Left ventricle myocardium inferior (tissue), 1 donor: ENCODE measurements at places on chromosomes 6 and 20. TPM values are rescaled to one million over a fixed set of nuclear protein-coding genes. Genes with fewer than 3 reads are reported as not detected.
A peak's percentile ranks its signal among the peaks of the same experiment; 100 is the strongest.

- no peaks in the 10 kb centered on the region for H3K4me1 ChIP-seq
- no peaks in the 10 kb centered on the region for H3K27me3 ChIP-seq
- DNase-seq = no peak
- peaks cover 25% of the 10 kb centered on the region for H3K36me3 ChIP-seq
Observed at GRCh38 chr6:26375270-26375669, 7.6 kb upstream of the BTN2A2 start.

The KIAA1755 gene
- 7.1 TPM for total RNA-seq

DNA sequence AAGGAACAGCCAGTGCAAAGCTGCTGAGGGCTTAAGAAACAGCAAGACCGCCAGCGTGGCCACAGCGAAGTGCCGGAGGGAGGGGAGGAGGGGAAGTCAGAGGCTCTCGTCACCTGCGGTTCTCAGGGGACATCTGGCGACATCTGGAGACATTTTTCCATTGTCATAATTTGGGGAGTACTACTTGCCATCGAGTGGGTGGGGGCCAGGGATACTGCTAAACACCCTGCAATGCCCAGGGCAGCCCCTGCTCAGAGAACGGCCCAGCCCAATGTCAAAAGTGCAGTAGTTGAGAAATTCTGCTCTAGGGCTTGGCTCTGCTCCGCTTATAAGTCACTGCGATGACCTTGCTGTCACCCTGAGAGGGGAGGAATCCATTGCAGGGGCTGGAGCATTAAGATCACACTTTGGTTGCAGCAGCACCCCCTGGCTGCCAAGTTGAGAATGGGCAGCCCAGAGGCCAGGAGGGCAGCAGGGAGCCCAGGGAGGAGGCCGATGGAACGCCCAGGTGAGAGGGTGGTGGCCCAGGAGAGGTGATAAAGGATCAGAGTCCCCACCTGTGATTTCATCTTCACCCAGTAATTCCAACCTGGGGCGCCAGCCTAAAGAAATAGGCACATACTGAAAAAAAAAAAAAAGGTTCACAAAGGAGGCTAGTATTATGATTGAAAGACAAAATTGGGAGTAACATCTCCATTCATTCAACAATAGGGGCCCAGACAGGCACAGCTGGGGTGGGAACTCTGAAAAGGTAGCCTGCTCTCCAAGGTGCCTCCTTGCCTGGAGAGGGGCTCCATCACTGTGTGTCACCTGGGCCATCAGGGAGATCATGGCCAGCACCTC lies 218.2 kb downstream of the BMP7 start:
- peaks cover 48% of the 10 kb centered on the region for H3K27me3 ChIP-seq
- H3K27ac ChIP-seq = no peak overlapping the region
- H3K4me1 ChIP-seq = no peaks in the 10 kb centered on the region
- H3K36me3 ChIP-seq = no peaks in the 10 kb centered on the region

The ARMC2 gene
- total RNA-seq = 14.0 TPM

The CUTA gene
- total RNA-seq = 107 TPM

- no peaks in the 10 kb centered on the region for H3K36me3 ChIP-seq
- no peak overlapping the region for H3K4me3 ChIP-seq
- H3K27me3 ChIP-seq = peaks cover 81% of the 10 kb centered on the region
- H3K4me1 ChIP-seq = no peaks in the 10 kb centered on the region
Observed at GRCh38 chr20:24767623-24768100, 181.4 kb upstream of the CST7 start.

DNA sequence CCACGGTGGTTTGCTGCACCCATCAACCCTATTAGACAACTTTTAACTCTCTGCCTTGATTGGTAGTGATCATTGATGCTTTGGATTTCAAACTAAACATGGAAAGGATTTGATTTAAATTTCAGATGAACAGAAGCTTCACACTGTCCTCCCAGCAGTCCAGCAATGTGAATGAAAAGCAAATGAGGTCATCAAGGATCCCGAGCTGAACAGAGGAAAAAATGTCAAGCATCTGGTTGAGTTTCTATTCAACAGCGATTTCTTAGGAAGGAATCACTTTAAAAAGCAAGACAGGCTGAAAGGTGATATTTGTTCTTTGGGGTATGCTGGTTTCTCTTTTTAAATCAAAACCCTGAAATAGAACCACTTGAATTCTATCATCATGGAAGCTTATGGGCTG lies 10.6 kb upstream of the SAMD3 start:
- no peak overlapping the region for H3K27ac ChIP-seq
- no peak overlapping the region for H3K4me3 ChIP-seq
- no peaks in the 10 kb centered on the region for H3K4me1 ChIP-seq
- H3K36me3 ChIP-seq = no peaks in the 10 kb centered on the region
- H3K27me3 ChIP-seq = no peaks in the 10 kb centered on the region

The PGC gene
- not detected for total RNA-seq

DNA sequence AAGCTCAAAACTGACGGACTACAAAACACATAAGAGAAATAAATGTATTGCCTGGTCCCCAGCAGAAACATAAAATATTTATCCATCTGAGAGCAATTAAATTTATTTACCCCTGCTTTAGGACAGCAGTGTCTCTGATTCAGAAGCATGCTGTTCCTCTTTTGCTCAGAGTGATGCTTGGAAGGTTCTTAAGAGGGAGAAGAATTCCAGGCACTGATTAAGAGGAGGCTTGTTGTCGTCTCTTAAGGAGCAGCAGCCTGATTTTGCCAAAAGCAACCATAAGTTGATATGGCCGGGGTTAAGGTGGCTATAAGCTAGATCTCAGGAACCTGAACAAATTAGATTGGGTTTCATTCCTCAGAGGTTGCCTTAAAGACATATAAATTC lies 25.8 kb downstream of the CAP2 start:
- H3K27me3 ChIP-seq = no peaks in the 10 kb centered on the region
- no peaks in the 10 kb centered on the region for H3K36me3 ChIP-seq
- peak overlapping the region; percentile 78 for H3K27ac ChIP-seq
- DNase-seq = no peak
- peak overlapping the region; percentile 18 for H3K4me3 ChIP-seq

DNA sequence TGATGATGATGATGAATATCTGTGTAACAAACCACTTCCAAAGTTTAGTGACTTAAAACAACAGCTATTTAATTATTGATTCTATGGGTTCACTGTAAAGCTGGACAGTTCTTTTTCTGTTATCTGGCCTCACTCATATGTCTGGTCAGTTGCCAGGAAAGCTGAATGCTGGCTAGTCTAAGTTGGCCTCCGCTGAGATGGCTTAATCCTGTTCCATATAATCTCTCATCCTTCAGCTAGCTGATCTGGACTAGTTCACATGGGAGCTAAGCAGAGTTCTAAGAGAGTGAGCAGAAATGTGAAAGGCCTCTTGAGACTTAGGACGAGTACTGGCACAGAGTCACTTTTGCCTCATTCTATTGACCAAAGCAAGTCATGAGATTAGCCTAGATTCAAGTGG lies 334.7 kb upstream of the FLRT3 start:
- H3K27ac ChIP-seq = no peak overlapping the region
- H3K4me1 ChIP-seq = no peaks in the 10 kb centered on the region
- DNase-seq = no peak
- no peaks in the 10 kb centered on the region for H3K27me3 ChIP-seq
- no peak overlapping the region for H3K4me3 ChIP-seq
- no peaks in the 10 kb centered on the region for H3K36me3 ChIP-seq

The GPLD1 gene
- total RNA-seq = 0.71 TPM

DNA sequence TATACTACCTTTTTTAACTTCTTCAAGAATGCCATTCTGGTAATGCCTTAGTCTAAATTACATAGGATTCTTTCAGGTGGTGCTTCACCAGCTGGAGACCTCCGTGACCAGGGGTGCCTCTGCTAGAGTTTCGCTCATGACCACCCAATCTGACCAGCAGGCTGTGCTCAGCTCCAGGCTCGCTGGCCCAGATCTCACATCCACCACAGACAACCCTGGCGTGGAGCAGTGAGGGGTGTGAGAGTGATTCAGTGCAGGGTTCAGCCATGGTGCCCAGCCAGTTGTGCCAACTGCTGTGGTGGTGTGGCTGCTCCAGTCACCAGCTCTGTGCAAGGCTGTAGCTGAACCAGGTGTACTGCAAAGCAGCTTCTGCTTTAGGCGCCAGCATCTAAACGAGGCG lies 198.6 kb downstream of the MMUT start:
- no peak overlapping the region for H3K4me3 ChIP-seq
- no peak overlapping the region for H3K27ac ChIP-seq
- DNase-seq = no peak
- no peaks in the 10 kb centered on the region for H3K4me1 ChIP-seq

The MUC22 gene
- total RNA-seq = 0.08 TPM

- H3K27ac ChIP-seq = no peak overlapping the region
- H3K27me3 ChIP-seq = no peaks in the 10 kb centered on the region
- no peak overlapping the region for H3K4me3 ChIP-seq
- H3K4me1 ChIP-seq = no peaks in the 10 kb centered on the region
Observed at GRCh38 chr6:84876723-84877514, 112.5 kb upstream of the TBX18 start.

The XKR7 gene
- not detected for total RNA-seq

- no peak for DNase-seq
- H3K27me3 ChIP-seq = peaks cover 79% of the 10 kb centered on the region
Observed at GRCh38 chr6:34005901-34006531, 139.9 kb downstream of the GRM4 start.

GRCh38 chr6:10837009-10837621 lies 1.2 kb downstream of the MAK start:
- peaks cover 21% of the 10 kb centered on the region for H3K4me1 ChIP-seq
- peak overlapping the region; percentile 34 for H3K27ac ChIP-seq
- peak overlapping the region; percentile 76 for H3K4me3 ChIP-seq
- H3K27me3 ChIP-seq = no peaks in the 10 kb centered on the region

GRCh38 chr6:157282284-157282683 lies 41.0 kb downstream of the TMEM242 start:
- H3K4me1 ChIP-seq = peaks cover 6% of the 10 kb centered on the region
- no peak overlapping the region for H3K4me3 ChIP-seq
- DNase-seq = no peak
- no peaks in the 10 kb centered on the region for H3K27me3 ChIP-seq

The KCNB1 gene
- 0.77 TPM for total RNA-seq

DNA sequence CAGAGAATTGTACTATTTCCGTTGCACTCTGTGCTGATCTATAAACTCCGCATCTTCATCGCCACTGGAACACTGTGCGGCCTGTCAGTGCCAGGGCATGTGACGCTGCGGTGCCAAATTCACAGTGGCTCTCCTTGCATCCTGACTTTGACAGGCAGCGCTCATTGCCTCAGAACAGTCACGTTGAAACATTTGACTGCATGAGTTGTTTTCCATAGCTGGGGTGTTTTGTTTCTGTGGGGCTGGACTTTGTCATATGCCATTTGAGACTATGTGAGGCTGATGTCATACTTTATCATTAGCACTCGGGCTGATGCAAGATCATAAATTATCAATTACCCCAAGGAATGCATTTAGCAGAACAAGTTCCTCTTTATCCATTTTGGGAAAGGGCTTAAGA lies 32.7 kb downstream of the CFAP61 start:
- H3K27me3 ChIP-seq = peaks cover 7% of the 10 kb centered on the region
- DNase-seq = peak; percentile 77
- H3K27ac ChIP-seq = peak overlapping the region; percentile 93
- peak overlapping the region; percentile 56 for H3K4me3 ChIP-seq

GRCh38 chr6:139925894-139926641 lies 551.6 kb upstream of the CITED2 start:
- H3K4me1 ChIP-seq = peaks cover 7% of the 10 kb centered on the region
- peak overlapping the region; percentile 27 for H3K27ac ChIP-seq
- H3K27me3 ChIP-seq = no peaks in the 10 kb centered on the region

DNA sequence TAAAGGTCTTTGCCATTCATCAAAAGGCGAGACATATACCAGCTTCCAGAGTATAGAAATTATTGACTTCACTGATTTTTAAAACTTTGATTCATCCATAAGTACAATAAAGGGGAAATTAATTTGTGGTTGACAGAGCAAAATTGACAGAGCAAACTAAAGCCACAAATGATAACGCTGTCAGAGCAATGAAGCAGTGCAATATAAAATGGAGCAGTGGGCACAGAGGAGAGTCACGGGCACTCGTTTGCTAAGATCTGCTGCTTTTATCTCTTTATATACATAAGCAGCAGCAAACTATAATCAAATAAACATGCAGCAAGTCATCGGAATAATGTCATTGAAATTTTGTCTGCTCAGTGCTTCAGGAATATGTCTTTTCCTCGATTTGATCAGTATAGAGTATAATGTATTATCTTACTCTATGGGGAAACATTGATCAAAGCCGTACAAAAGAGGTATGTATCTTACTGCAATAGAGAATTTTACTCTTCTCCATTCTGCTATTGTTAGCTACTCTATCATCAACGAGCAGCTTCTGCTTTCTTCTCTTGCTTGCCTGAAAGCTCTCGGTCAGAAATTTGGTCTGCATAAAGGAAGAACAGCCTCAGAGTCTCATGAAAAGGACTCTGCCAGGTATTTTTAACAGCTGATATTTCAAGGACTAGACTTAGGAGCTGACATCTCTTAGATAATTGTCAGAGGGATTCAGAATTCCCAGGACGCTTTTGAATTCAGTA lies 546.0 kb upstream of the ARID1B start:
- H3K36me3 ChIP-seq = no peaks in the 10 kb centered on the region
- no peak overlapping the region for H3K27ac ChIP-seq
- H3K4me1 ChIP-seq = no peaks in the 10 kb centered on the region
- H3K27me3 ChIP-seq = no peaks in the 10 kb centered on the region
- H3K4me3 ChIP-seq = no peak overlapping the region

DNA sequence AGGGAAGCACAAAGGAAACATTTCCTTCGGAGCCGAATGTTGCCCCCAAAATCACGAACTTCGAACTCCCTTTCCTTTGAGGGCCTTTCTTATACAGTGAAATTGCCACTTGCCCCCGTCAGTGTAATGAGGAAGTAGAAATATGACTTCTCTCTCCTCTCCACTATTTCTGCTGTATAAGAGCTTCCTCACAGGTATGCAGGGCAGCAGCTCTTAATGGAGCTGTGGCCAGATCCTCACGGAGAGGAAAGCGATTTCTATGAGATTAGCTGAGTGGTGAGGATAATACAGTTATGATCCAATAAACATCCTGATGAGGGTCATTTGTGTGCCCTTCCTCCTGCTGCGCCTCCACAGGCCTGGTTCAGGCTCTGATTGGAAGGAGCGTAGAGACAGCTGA lies 10.8 kb upstream of the CPNE5 start:
- H3K4me3 ChIP-seq = no peak overlapping the region
- peaks cover 91% of the 10 kb centered on the region for H3K4me1 ChIP-seq
- H3K27me3 ChIP-seq = no peaks in the 10 kb centered on the region
- H3K36me3 ChIP-seq = peaks cover 4% of the 10 kb centered on the region
- H3K27ac ChIP-seq = peak overlapping the region; percentile 92

GRCh38 chr6:157091856-157092460 lies 231.4 kb downstream of the TMEM242 start:
- H3K4me1 ChIP-seq = peaks cover 77% of the 10 kb centered on the region
- no peak overlapping the region for H3K4me3 ChIP-seq
- no peaks in the 10 kb centered on the region for H3K27me3 ChIP-seq
- H3K27ac ChIP-seq = no peak overlapping the region
- DNase-seq = no peak
